ENCODE measurements at places on chromosomes 3 and 15. TPM values are rescaled to one million over a fixed set of nuclear protein-coding genes. Genes with fewer than 3 reads are reported as not detected.

GRCh38 chr3:171876680-171877147, 33.6 kb downstream of the TMEM212 start:
- no peak for DNase-seq

LRTM1 gene
- total RNA-seq: not detected

GRCh38 chr15:101250341-101250831, 1.5 kb downstream of the CHSY1 start:
- no peak for DNase-seq

DNA sequence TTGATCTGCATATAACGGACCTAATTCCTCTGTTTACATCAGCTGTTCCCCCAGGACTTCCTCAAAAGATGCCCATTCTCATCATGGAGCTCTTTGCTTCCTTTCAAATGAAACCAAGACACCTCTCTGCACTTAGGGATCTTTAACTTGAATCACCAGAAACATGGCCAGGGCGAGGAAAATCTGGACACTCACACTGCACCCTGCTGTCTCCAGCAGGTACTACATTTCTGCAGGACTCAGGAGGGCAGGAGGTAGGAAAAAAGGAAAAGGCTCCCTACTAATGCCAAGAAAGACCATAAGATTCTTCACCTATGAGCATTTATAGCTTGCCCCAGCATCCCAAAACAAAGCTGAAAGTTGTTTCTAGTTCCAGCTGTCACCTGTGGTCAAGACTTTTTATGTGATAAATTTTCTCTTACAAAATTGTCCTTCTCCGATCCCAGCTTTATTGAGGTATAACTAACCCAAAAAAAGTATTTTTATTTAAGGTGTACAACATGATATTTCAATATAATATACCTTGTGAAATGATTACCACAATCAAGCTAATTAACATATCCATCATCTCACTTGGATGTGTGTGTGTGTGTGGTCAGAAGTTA, 87.3 kb upstream of the C15orf61 start:
- no peak for DNase-seq

LINGO1 gene
- total RNA-seq: not detected

GRCh38 chr15:99474909-99475753, 90.7 kb upstream of the MEF2A start:
- no peak for DNase-seq

FETUB gene
- not detected for total RNA-seq

DNA sequence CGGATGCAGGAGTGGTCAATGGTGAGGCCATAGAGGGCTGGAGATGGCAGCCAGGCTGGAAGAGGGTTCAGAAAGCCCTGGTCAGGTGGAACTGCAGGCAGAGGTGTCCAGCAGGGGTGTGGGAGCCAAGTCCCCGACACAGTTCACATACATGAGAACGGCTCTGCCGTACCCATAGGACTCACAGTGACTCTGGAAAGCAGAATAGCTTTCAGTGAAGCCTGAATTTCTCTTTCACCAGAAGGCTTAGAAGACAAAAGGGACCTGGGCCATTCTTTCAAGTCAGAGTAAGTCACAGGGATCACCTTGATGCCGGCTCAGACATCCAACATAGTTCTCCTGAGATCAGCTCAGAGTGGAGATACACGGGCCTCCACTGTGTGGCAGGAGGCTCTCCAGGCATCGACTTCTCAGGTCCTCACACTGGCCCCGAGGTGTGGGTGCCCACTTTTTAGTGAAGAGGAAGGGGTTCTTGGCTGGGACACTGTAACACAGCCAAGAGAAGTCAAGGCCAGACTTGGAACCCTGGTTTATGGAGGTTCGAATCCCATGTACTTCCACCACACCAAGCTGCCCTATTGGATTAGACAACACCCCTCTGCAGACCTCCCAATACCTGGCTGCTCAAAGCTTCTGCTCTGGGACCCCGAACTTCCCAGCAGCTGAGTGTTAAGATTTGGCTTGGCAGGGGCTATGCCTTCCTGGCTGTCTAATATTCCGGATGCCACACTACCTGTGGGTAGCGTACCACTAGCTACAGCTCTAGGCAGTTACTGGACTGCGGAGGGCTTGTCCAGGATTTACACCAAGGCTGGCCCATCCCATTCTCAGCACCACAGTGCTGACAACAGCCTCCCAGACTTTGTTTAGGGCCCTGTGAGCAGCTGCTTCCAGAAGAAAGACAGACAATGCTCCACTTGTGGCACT, 40.4 kb upstream of the RAB6B start:
- DNase-seq: no peak

DNA sequence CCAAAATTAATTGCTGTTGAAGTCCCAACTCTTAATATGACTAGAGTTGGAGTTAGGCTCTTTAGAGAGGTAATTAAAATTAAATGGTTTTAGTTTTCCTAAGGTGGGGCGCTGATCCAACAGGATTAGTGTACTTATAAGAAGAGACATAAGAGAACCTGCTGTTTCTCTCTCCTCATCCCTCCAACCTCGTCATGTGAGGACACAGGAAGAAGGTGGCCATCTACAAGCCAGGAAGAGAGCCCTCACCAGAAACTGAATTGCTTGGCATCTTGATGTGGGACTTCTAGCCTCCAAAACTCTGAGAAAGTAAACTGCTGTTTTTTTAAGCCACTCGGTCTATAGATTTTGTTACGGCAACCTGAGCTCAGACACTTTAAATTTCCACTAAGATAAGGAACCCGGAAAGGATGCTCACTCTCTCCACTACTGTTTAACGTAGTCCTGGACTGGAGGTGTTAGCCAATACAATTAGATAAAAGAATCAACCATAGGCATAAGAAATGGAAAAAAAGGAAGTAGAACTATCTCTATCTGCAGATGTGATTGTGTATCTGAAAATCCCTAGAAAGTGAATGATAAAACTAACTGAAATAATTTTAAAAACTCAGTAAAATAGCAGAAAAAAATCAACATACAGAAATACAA, 26.8 kb downstream of the DCBLD2 start:
- no peak for DNase-seq

DNA sequence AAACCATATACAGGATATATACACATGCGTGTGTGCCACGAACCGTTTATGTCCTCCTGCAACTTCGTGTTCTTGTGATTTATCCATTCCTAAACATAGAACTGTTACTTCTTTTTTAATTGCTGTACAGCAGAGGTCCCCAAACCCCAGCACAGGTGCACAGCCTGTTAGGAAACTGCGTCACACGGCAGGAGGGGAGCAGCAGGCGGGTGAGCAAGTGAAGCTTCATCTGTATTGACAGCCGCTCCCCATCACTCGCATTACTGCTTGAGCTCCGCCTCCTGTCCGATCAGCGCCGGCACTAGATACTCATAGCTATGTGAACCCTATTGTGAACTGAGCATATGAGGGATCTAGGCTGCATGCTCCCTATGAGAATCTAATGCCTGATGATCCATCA, 34.9 kb upstream of the NRROS start:
- DNase-seq: peak; percentile 21

PPM1L gene
- total RNA-seq: 5.1 TPM

KLHL40 gene
- not detected for total RNA-seq

EXD1 gene
- 0.70 TPM for total RNA-seq

- no peak for DNase-seq
Observed at GRCh38 chr3:171314341-171314740, 145.9 kb downstream of the TNIK start.

GRCh38 chr3:45741742-45742460, 52.7 kb downstream of the SACM1L start:
- DNase-seq: no peak

DNA sequence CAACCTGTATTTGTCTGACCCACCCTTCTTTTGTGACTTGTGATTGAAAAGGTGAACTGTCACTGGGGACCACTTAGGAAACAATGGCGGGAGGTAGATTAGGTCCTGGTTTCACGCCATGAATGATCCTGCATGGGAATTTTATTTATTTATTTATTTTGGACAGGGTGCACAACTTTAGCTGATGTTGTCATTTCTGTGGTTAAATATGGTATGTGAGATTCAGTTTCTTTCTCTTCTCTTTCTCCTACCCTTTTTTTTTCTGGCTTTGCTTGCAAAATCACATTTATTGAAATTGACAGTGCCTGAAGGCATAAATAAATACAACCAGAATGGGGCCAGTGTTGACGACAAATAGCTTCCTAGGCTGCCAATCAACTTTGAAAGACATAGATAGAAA, 18.0 kb upstream of the HTR3E start:
- DNase-seq: no peak

ZNF710 gene
- total RNA-seq: 23.4 TPM

ROBO2 gene
- 0.39 TPM for total RNA-seq

TRAIP gene
- 18.1 TPM for total RNA-seq

DNA sequence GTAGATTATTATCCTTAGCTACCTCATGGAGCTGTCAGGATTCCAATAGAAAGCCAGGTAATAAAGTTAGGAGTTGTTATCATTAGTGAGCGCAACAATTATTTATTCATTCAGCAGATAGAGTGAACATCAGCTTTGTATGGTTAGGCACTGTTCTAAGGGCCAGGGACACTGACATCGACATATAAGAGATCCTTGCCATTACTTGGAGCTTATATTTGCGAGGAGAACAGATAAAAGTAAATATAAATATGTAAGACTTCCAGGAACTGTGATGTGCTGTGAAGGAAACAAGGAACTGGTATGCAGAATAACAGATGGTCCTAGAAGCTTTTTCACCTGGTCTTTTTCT, 473 bp downstream of the LSM3 start:
- no peak for DNase-seq

GRCh38 chr3:57927916-57928315, 80.3 kb upstream of the FLNB start:
- DNase-seq: no peak

LDHAL6B gene
- not detected for total RNA-seq

GRCh38 chr3:102129760-102130608, 280.7 kb downstream of the NFKBIZ start:
- DNase-seq: no peak

DNA sequence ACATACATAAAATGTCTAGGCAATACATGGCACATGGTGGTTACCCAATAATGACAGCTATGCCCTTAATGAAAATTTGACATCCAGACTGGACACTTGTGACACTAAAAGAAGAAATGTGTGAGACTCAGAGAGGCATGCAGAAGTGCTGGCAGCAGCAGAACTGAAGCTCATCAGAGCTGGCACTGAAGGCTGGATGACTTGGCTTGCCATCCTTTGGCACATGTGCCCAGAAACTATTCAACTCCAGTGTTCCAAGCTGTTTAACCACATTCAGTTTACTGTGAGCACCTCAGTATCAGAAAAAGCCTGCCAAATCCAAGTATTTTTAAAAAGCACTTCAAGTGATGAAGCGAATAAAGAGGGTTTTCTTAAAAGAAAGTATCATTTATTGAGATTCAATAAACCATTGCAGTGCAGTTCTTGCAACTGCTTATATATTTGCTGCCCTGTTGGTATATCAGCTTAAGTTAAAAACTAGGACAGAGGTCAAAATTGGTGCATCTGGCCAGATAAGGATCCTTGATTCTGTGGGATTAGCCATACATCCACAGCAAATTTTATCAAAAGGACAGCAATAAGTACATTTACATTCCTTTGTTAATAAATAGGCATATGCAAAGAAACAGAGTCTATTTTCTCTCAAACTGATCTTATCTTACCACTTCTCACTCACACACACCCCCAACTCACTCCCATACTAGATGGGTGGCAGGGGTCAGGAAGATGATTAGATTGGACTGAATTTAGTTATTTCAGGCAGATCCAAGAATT, 15.8 kb downstream of the IGSF11 start:
- DNase-seq: no peak

DNA sequence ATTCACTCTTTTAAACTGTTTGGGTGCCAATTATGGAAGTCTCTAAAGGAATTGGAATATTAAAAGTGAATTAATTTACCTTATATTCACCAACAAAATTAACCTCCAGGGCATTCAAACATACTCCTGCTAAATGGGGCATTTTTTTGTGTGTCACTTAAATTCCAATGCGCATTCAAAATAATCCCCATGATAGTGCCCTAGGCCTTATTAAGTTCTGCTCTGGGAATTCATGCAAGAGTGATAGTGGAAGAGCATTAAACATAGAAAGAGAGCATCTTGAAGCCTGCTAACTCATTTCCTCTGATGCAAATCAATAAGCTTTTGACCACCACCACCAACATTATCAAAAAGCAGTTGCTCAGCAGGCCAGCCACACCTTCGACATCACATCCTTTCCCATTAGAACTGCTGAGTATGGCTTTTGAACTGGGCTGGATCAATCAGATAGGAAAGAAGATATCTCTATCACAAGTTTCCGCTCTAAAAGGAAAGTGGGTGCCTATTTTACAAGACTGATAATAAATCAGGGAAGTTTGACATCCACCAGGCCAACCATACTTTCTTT, 156.7 kb downstream of the TMCO5A start:
- no peak for DNase-seq

- DNase-seq: no peak
Observed at GRCh38 chr3:61356685-61357084, 105.4 kb upstream of the FHIT start.

SHC4 gene
- 0.44 TPM for total RNA-seq

GRCh38 chr3:108833611-108834010, 11.0 kb downstream of the TRAT1 start:
- no peak for DNase-seq

ALG1L2 gene
- 2.2 TPM for total RNA-seq

ACVR2B gene
- total RNA-seq: 11.0 TPM

CELSR3 gene
- 9.9 TPM for total RNA-seq

DNA sequence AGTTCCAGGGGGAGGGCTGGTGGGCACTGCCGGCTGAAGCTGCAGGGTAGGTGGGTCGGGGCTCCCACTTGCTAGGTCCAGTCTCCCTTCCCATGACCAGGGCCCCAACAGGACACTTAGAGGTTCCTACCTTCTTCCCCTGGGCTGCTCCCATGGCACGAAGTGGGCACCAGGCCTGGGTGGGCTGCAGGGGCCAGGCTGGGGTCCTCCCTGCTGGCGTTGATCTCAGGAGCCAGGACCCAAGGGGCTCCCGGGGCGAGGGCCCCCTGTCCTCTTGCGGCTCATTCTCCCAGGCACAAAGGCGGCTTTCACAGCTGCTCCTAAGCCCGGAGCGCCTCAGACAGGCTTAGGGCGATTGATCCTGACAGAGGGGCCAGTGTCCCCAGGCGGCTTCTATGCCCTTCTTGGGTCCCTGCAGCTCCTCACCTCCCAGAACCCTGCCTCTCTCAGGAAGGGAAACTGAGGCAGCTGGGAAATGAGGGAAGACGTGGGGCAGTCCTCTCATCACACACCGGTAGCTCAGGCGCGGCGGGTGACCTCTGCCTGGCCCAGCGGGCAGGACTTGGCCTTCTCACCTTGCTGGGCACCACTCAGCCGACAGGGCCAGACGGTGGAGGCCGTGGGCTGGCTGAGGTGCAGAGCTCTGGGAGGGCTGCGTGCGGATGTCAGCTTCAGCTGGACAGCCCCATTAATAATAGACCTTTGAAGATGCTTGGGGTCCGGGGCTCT, 39.6 kb downstream of the FAM3D start:
- no peak for DNase-seq

- DNase-seq: no peak
Observed at GRCh38 chr3:173399044-173399443, 1.5 kb downstream of the NLGN1 start.

Measured in PC-9 (cell line).